ENCODE measurements at places on chromosomes 4 and X.

DNA sequence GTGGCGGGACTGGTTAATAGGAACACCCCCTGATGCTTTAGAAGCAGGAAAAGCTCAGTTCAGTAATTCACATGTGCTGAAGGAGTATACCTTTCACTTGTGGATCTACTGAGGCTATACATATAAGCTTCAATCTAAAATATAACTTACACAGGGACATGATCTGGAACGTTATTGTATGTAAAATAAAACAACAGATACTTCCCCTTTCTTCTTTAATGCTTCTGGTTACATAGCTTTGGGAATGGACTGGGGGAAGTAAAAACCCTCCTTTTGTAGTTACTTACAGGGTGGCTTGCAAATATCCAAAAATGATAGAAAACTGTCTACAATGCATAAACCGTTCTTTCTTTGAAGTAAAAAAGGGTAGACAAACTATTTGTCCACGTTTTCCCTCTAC, 1.9 kb downstream of the FGG start:
- no peak for DNase-seq

DNA sequence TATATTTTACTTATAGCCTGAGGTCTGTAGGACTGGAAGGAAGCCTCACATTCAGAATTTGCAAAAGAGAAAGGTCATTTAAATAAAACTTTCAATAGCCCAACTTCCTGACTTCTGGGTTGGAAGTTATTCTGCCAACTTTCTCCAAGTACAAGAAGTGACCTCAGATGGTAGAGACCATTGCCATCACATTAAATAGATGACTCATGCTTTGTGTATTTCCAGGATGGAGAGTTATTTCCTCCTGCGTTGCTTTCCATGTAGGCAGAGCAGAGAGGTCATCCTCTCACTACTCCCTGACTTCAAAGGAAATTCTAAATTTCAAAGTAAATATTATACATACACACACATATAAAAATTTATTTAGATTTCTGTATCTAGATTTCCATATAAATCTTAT, 73.0 kb upstream of the NR3C2 start:
- no peak for DNase-seq

DNA sequence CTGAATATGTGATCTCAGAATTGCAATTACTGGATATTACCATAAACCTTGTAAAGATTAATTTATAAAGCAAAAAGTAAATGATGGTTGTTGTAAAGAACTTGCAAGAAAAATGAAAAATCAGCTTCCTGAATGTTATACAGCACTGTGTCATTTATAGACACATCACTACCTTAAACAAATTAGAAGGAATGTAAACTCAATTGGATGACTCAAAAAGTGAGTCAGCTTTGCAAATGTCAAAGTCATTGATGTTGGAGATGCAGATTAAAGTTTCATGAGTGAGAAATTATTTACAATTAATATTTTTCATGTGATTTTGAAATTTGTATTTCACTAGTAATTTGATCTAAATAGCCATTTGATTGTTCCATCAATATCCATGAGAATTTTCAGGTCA, 193.2 kb downstream of the RAPGEF2 start:
- DNase-seq = no peak

- no peak for DNase-seq
Observed at GRCh38 chr4:189202869-189203271, 737.8 kb upstream of the FRG1 start.

DNA sequence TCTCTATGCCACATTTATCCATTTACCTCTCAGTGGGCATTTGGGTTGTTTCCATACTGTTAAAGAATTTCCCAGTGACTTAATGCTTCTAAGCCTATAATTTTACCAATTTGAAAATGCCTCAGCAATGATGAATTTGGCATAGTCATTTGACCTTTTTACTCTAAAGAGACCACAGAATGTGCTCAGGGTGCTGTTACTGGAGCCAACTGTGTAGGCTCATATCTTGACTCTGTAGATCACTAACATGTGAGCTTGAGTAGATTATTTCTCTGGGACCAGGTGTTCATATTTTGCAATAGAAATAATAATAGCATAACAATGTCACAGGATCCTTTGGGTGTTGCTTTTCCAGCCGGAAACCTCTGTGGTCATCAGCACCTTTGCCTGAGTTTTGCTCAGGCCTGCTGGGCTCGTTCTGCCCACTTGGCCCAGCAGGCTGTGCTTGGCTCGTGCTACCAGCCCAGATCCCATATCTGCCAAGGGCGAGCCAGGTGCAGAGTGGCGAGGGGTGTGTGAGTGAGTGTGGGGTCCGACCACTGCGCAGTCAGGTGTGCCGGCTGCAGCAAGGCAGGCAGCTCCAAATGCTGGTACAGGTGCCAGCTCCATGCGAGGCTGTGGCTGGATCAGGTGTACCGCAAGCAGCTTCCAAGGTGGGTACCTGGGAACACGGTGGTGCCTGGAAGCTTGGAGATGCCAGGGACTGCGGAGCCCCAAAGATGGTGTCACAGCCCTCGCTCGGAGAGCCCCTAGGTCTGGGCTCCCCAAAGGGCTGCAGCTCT, 70.6 kb upstream of the ANK2 start:
- DNase-seq = no peak

DNA sequence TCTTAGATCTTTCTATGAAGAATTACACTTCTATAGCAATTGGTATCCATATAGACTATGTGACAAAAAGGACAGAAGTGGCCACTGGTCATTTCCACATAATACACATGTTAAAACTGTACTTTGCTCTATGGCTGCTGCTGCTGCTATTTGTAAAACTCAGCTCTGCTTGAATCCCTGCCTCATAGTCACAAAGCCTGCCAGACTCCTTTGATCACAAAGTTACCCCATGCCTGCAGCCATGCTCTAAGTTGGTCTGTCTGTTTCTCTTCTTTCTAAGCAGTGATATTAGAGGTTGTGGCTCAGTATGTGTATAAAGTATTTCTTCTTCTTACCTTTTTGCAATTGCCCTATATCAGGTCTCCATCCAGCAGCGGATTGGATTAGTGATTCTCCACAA, 210.9 kb downstream of the GRID2 start:
- no peak for DNase-seq

GRCh38 chrX:40013266-40014195, 84.2 kb downstream of the BCOR start:
- DNase-seq = peak; percentile 81

GRCh38 chrX:133527415-133527814, 112.1 kb upstream of the GPC4 start:
- no peak for DNase-seq

DNA sequence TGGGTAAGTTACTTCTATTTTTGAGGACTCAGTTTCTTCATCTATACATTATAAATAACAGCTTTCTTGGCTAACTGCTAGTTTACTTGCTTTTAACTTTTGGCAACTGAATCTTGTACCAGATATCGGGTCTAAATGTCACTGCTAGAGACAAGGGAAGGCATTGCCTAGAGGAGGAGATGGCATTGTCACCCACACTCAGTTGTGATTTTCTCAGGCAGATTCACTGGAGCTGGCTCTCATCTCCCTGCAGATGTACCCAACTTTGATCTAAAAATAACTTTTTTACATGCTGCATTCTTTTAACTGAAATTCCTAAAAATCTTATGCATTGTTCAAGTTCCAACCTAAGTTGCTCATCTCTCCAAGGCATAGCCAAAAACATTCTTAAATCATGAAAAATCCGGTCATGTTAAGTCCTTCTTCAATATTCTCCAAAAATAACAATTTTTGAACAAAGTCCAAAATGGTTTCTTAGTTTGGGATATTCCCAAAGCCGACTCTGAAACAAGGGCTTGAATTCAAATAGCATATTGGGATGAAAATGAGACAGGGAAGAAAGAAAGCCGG, 469.0 kb upstream of the BOD1L1 start:
- no peak for DNase-seq

DNA sequence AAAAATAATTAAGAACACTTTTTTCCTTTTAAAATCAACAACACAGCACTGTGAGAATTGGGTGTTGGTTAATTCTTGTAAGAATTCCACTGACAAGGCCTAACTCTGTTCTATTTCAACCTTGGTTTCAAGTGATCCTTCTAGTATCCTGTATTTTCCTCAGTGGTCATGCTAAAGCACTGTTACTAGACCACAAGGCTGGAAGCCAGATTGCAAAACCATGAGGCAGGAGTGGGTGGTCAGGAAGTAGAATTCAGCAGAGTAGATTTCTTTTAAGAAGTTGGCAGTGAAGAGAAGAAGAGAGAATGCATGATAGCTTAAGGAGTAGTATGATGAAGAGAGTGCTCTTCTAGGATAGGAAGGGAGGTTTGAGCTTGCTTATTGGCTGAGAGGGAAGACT, 71.6 kb upstream of the LEF1 start:
- DNase-seq = no peak

DNA sequence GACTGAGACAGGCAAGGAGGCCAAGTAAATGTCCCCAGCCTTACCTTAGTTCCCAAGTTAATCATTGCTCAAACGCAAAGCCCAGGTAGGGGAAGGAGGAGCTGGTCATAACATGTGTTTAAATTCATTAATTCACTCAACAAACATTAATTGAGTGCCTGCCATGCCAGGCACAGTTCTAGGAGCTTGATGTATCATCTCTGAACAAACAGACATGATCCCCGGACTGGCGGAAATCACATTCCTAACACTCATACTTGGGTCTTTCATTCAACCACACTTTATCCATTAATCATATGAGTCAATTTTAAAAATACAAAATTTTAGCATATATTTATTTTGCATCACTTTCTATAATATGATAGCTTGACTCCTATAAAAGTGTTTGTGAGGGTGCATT, 335.3 kb upstream of the NOCT start:
- DNase-seq = no peak

DNA sequence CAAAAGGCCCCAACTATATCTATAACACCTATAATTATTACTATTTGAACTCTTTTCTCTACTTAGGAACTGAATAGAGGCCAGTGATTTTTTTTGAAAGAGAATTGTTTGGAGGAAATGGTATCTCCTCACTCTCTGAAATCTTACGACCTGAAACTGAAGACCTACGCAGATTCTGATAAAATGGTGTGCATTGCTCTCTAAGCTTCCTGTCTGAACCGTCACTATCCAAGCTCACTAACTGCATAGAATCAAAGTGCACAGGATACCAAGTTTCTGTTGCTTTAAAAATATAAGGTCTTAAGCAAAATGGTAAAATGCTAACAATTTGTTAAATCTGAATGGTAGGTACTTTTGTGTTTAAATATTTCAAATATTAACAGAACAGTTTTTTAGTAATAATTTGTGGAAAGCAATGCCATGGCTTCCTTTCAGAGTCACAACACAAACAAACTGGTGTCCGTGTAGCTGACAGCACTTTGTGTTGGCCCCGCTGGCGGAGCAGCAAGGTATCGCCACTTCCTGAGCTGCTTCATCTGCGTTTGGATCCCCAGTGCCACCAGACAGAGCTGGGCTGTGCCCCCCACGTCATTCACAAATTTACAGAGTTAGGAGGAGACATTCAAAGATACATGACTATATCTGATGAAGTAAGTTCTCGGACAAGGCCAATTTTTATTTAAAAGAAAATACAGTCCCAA, 313.9 kb downstream of the FBXW7 start:
- DNase-seq = no peak

DNA sequence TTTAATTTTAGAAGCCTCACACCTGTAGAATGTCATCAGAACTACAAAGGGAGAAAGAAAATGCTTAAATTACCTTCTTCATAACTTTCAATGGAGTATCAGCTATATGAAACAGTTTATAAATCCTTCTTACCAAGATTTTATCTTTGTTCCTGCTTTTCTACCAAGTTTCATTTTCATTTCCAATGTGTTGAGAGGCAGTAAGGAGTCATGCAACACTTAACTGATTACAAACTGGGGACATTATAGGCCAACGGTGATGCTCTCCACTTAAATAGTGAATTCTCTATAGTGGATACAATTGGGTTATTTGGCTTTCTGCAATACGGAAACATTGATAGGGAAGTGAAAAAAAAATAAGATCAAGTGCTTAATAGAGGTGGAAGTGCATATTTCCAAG, 145.2 kb upstream of the FTHL17 start:
- no peak for DNase-seq

DNA sequence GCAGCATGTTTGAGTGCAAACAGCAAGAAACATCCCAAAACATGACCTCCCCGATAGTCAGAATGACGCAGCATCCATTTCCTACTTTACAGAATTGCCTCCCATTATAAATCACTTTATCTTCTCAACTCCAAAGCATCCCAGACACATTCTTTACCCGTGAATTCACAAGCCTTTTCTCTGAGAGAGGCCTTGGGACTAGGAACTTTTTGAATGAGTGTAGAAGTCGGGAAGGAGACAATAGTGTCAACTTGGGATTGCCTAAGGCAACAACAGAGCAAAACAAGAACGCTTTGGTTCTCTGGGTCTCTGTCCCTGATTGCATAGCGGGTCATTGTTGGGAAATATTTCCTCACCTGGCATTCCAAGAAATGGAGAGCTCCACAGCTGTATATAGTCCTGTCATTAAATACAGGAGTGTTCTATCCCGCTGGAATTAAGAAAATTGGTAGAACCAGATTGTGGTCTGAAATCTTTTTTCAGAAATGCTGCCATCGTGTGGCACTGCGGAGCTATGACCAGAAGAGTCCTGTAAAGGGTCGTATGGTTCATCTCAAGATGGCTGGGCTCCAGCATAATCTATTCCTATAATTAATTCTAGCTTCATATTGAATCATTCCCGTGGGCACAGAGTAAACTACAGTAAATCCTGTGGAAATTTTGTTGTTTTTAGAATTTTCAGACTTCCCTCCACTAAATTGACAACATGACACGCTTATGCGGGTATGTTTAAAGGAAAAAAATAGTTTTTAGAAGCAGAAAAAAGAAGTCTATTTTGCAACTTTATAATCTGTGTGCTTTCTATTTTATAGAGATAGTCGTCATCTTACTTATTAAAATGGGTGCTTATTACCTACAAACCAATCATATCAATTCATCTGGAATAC, 2.0 kb upstream of the SPP1 start:
- DNase-seq = peak; percentile 43

- DNase-seq = no peak
Observed at GRCh38 chr4:83589279-83589678, 53.4 kb downstream of the GPAT3 start.

DNA sequence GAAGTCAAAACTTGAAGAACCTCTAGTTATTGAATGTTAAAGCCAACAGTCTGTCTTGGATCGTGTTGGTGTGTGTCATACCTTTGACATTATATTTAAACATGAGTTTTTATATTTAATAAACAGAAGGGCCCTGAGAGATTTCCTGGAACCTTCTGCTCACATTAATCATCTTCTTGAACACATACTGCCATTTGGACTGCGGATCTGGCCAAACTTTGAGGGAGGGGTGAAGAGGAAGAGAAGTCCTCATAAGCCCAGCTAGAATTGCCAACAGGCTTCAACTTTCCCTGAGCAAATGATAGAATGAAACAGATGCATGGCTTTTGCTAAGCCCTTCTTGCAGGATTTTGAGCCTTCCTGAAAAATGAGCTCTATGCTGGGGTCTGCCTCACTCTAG, 27.4 kb downstream of the CCKAR start:
- no peak for DNase-seq

- no peak for DNase-seq
Observed at GRCh38 chrX:47272013-47272408, 39.2 kb downstream of the USP11 start.

DNA sequence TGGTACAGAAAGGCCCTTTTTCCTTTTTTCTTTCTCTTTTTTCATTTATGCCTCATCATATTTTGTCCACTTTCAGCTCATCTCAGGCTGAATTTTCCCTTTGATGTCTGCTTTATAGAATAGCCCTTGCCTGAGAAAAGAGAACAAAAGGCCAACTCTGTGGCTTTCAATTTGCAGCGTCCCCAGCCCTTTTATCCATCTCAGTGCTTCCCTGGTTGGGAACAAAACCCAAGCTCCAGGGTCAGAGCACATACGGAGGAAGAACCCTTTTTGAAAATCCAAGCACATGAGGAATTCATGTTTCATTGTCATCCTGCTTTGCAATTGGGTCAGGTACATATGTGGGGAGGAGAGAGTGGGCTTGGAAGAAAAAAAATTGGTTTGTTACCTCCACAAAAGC, 47.5 kb downstream of the TMEM164 start:
- no peak for DNase-seq
